Esophagus squamous epithelium (tissue), 5 donors: ENCODE measurements at places on chromosomes 12 and 14.

DNA sequence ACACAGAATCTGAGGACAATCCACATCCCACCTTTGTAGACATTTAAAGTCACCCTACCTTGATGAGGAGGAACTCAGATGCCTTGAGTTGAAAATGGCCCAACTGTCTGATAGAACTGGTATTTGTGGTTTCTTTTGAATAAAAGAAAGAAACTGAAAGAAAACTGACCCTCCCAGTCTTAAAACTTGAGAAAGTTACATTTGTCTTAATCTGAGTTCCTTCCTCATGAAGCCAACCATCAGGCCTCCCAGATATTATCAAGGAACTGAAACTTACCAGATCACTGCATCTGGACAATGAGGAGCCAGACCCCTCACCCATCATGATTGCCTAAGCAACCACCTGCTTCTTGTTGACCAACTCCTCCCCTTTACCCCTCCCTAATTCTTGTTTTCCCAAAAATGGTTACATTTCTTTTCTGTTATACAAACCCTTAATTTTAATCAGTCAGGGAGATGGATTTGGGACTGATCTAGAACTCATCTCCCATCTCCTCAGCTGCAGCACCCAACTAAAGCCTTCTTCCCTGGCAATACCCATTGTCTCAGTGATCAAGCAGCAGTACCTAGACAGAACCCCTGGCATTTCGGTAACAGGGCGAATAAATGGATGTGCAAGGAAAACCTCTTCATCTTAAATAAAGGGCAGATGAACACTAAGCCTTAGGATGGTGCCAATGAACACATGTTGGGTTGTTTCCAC is 72.0 kb upstream of the RESF1 start:
- DNase-seq, result no peak

GRCh38 chr12:116026346-116026745 is 251.1 kb downstream of the MED13L start:
- no peak for DNase-seq

- no peak for DNase-seq
Measured at GRCh38 chr14:68075382-68076029, 255.9 kb downstream of the RAD51B start.

- no peak for DNase-seq
Measured at GRCh38 chr12:3214526-3215365, 137.6 kb downstream of the TSPAN9 start.

GRCh38 chr12:116180448-116180847 is 97.0 kb downstream of the MED13L start:
- DNase-seq, result no peak

DNA sequence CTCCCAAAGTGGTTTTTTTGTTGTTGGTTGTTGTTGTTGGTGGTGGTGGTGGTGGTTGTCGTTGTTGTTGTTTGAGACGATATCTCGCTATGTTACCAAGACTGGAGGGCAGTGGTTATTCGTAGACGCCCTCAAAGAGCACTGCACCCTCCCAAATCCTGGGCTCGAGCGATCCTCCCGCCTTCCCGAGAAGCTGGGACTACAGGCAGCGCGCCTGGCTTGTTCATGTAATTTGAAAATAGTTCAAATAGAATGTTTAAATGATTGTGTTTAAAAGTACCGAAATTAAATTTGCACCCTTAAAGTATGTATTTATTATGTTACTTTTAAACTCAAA is 439 bp upstream of the ANAPC5 start:
- no peak for DNase-seq

GRCh38 chr14:34930591-34931091 is 52.2 kb upstream of the SRP54 start:
- no peak for DNase-seq

DNA sequence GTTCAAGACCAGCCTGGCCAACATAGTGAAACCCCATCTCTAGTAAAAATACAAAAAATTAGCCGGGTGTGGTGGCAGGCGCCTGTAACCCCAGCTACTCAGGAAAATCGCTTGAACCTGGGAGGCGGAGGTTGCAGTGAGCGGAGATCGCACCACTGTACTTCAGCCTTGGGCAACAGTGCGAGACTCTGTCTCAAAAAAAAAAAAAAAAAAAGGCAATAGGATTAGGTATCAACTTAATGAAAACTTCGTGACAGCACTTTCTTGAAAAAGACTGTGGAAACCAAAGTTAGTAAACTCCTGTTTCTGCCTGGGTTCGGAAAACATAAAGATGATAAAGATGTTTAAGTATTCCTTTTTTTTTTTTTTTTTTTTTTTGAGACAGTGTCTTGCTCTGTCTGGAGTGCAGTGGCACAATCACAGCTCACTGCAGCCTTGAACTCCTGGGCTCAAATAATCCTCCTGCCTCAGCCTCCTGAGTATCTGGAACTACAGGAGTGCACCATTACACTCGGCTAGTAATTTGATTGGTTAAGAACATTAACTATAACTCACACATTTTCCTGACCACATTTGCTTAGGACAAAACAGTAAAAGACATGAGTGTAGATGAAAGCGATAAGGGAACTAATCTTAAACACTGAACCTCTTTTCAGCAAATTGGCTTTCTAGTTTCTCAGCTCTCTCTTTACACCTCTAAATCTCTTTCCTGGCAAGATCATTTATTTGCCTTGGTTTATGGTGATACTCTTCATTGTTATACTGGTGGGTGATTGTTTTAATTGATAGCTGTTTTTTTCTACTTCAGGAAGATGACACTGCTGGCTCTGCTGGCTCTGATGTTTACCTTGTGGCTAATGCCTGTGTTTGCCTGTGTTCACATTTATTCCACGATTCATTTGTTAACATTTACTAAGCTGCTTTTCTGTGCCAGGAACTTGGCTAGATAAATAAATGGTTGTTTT is 15.8 kb downstream of the HIF1A start:
- DNase-seq, result no peak
